Stimulated activated CD8-positive, alpha-beta memory T cell treated with anti-CD3 and anti-CD28 coated beads, Interleukin-12 subunit alpha, Interleukin-12 subunit beta, amount 100 ng/mL, for 1 hour (primary cell): ENCODE measurements at places on chromosomes 1 and 21.

GRCh38 chr1:31511848-31512615, 64.3 kb upstream of the TINAGL1 start:
- no peak for DNase-seq

DNA sequence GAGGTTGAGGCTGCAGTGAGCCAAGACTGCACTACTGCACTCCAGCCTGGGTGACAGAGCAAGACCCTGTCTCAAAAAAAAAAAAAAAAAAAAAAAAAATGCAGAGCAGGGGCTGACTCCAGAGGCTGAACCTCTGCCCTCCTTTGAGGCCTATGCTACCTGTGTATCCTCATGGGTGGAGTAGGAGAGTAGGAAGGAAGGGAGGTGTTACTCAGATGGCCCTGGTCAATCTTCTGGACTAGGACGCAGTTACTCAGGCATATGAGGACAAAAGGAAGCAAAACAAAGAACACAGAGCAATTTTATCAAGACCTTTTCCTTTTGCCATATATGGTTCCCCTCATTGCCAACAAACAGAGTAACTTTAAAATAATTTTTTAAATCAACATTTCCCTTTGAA, 35.2 kb downstream of the TGFBR3 start:
- no peak for DNase-seq

GRCh38 chr1:37888022-37888700, 28.8 kb upstream of the MTF1 start:
- no peak for DNase-seq

GRCh38 chr1:23581219-23581618, 21.9 kb upstream of the ID3 start:
- DNase-seq: no peak

- DNase-seq: peak; percentile 32
Measured at GRCh38 chr21:45923146-45923545, 58.4 kb upstream of the COL6A1 start.

DNA sequence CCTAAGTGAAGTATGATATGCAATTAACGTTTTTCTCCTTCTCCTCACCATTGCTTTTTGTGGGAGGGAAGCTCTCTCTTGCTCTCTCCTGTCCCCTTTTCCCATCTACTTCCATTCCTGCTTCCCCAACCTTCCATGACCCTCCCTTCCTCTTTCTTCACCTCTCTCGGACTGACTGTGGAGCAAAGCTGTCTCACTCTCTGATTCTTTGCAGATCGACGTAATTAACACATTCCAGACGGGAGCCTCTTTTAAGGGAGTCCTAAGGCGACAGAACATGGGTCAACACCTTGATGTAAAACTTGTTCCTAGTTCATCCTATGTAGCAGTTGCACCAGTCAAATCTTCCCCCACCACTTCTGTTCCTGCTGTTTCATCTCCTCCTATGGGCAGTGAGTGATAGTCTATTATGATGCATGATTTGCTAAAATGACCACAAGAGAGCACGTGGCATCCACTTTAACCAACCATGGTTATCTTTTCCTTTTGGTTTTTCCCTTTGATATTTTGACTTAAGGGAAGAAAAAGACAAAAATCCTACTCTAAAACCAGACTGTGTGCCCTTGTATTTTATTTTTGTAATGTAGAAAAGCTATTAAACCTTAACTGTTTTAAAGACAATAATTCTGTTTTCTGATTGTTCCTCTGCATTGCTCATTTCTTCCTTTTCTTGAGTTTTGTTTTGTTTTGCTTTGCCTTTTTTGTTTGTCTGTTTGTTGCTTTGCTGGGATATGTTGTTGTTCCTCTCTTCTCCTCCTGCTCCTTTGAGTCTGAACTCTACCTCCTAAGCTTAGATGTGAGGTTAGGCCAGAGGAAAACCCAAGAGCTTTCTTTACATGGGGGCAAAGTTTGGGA, 31.7 kb upstream of the LAX1 start:
- no peak for DNase-seq

DNA sequence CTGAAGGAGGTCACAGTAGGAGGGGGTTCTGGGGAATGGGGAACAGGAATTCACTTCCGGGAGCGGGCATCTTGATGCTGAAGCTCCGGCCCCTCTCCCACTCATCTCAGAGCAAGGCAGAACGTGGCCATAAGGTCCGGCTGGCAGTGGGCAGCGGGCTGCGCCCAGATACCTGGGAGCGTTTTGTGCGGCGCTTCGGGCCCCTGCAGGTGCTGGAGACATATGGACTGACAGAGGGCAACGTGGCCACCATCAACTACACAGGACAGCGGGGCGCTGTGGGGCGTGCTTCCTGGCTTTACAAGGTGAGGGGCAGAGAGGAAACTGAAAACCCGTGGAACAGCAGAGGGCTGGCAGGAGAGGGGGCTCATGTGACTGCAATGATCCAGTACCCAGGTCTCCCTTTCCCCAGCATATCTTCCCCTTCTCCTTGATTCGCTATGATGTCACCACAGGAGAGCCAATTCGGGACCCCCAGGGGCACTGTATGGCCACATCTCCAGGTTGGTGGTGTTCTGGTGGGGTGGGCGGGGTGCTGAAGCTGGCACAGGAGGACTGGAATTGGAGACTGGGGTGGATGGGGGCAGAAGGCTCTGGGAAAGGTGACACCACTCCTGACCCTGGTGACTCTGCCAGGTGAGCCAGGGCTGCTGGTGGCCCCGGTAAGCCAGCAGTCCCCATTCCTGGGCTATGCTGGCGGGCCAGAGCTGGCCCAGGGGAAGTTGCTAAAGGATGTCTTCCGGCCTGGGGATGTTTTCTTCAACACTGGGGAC, 3.0 kb downstream of the SLC27A3 start:
- no peak for DNase-seq

DNA sequence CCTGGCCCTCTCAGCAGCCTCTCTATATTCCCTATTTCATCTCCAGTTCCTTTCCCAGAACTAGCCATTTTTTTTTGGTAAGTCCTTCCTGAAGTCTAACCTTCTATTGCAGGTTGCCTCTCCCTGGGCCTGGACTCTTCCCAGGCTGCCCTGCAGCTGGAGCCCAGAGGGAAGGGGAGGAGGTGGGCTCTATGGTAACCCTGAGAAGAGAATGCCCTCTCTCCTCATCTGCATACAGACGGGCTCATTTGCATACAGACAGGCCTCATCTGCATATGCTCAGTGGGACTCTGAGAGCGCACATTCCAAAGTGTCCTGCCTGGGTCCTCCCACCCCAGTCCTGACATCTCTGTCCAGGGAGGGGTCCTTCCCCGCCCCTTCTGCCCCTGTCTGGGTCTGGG, 32.7 kb downstream of the RHBG start:
- DNase-seq: no peak

GRCh38 chr1:97120806-97121205, 399.2 kb downstream of the PTBP2 start:
- no peak for DNase-seq

DNA sequence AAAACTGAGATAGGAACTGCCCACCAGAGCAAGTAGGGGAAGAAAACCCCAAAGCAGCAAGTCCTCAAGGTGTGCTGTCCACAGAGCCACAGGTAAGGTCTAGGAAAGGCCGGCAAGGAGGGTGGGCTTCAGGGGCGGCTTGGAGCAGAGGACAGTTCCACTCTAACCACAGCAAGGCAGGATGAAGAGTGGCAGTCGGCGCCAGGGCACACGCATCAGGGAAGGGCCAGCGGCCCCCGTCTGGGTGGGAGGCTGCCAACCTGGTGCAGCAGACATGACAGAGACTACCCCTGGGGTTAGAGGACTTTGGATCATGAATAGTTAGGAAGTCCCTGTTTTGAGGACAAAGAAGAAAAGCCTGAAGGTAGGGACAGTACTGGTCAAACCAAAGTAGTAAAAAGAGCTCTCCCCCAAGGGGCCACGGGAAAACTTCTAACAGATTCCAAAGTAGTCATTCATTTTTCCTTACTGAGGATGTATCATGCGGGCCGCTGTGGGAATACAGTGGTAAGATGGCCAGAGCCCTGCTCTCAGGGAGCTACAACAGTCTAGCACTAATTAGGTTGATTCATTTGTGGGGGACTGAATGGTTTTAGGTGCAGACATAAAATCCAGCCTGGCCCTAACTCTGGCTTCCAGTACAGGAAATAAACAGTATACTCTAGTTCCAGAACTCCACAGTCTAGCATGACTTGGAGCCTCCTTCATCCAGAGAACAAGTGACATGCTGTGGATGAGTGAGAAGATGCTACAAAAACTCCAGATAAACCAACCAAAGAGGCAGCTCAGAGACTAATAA, 3.5 kb upstream of the RAP1GAP start:
- no peak for DNase-seq

GRCh38 chr1:243851257-243851756, 1.3 kb upstream of the AKT3 start:
- no peak for DNase-seq

- no peak for DNase-seq
Measured at GRCh38 chr1:19210772-19211549, 895 bp upstream of the UBR4 start.

- no peak for DNase-seq
Measured at GRCh38 chr1:87196110-87196827, 132.4 kb upstream of the LMO4 start.

DNA sequence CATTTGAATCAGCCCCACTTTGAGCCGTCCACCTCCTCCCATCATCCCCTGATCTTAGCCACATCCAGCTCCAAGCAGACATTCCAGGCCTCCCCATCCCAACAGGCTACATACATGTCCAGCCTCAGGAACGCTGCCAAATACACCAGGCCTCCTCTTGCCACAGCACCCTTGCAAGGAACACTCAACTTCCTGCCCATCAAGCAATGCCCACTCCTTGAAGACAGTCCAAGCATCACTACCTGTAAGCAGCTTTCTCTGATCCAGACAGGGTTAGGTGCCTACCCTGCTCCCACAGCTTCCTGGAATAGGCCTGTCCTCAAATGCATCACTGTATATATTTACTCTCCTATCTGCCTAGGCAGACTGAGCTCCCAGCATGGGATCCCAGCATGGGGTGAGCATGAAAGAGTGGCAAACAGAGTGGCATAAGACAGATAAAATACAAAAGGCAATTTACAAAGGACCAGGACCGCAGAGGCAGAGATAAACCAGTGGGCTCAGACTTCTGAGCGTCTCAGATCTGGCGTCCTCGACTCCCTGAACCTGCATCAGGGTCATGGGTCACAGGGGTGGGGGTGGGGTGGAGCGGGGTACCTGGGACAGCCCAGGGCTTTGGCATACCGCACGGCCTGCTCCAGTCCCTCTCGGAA, 816 bp downstream of the HYI start:
- no peak for DNase-seq

- no peak for DNase-seq
Measured at GRCh38 chr21:15498455-15498854, 231.3 kb upstream of the USP25 start.

- no peak for DNase-seq
Measured at GRCh38 chr1:200233393-200233792, 176.4 kb downstream of the ZNF281 start.

GRCh38 chr1:23168445-23169194, at the start of gene LUZP1:
Gene LUZP1 (minus strand): TSS chr1:23168856.
- peak; percentile 87 for DNase-seq

GRCh38 chr1:97929874-97930851, 9.3 kb upstream of the DPYD start:
- no peak for DNase-seq

DNA sequence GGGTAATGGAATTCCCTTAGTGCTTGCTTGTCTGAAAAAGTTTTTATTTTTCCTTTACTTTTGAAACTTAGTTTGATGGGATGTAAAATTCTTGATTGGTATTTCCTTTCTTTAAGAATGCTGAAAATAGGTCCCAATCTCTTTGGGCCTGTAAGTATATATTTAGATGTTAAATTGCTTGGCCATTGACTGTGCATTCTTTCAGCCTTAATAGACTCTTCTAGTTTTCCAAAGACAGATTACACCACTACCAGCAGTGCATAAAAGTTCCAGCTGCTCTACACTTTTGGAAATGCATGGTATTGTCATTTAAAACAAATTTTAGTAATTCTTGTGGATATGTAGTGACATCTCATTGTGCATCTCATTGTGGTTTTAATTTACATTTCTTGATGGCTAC, 464.8 kb upstream of the USP24 start:
- DNase-seq: no peak

- no peak for DNase-seq
Measured at GRCh38 chr1:90534663-90535295, 182.3 kb downstream of the BARHL2 start.

DNA sequence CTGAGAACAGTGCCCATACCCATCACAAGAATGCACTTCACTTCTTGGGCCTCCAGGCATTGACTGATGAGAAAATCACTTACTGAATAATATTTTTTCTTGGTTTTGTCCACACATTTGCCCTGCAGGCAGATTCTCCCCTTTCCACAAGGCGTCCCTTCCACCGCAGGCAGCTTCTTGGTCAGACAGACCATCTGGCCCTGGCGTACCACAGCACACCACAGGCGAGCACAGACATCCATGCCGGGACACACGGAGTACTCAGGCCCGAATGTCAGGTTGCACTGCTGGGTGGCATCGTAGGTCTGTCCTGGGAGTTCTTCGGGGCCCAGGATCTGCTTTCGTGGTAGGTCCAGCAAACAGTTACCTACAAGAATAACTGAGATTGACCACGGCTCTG, 32.5 kb downstream of the ADAMTS5 start:
- no peak for DNase-seq

GRCh38 chr1:234616644-234617043, 6.7 kb upstream of the IRF2BP2 start:
- DNase-seq: no peak

GRCh38 chr1:201946224-201946908, at the start of gene LMOD1:
Gene LMOD1 (minus strand): TSS chr1:201946548. CDS start chr1:201946340, 208 bp downstream.
- DNase-seq: no peak

DNA sequence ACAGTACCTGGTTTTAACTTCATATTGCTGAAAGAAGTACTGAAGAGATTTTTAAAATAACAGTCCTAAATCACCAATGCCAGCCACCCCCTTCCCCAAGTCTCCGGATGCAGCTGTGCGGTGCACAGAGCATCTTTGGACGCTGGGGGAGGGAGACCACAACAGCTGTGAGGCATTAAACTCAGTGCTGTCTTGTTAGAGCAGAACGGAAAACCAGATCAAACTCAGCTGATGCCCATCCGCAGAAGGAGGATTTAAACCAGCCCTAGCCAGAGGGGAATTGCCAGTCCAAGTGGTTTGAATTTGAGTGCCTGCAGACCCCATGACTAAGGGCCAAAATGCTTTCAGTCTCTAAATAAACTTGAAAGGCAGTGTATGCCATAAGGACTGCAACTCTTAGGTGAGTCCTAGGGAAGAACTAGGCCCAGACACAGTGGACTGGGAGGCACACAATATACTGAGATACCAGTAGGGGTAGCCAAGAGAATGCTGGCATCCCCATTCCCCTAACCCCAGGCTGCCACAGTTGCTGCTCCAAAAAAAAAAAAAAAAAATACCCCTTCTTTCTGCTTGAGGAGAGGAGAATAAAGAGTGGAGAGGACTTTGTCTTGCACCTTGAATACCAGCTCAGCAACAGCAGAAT, 576.2 kb downstream of the NEGR1 start:
- DNase-seq: no peak

DNA sequence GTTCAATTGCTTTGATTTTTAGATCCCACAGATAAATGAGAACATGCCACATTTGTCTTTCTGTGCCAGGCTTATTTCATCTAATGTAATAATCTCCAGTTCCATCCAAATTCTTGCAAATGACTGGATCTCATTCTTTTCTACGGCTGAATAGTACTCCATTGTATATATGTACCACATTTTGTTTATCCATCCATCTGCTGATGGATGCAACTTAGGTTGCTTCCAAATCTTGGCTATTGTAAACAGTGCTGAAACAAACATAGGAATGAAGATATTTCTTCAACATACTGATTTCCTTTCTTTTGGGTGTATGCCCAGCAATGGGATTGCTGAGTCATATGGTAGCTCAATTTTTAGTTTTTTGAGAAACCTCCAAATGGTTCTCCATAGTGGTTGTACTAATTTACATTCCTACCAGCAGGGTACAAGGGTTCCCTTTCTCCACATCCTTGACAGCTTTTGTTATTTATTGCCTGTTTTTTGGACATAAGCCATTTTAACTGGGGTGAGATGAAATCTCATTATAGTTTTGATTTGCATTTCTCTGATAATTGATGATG, 344.4 kb downstream of the KCTD3 start:
- no peak for DNase-seq
